ENCODE measurements at places on chromosomes 7 and 10. TPM values are rescaled to one million over a fixed set of nuclear protein-coding genes. Genes with fewer than 3 reads are reported as not detected.

Gene MET
- 16.8 TPM for total RNA-seq

Gene LOXL4
- 10.3 TPM for total RNA-seq

Gene EIF3A
- total RNA-seq, result 107 TPM

Gene SLC26A5
- total RNA-seq, result 0.33 TPM

Gene PMS2
- 7.7 TPM for total RNA-seq

- H3K36me3 ChIP-seq, result no peaks in the 10 kb centered on the region
- H3K27ac ChIP-seq, result no peak overlapping the region
- no peak overlapping the region for H3K4me3 ChIP-seq
- H3K27me3 ChIP-seq, result no peaks in the 10 kb centered on the region
These were observed 6.2 kb upstream of the USP54 start for GRCh38 chr10:73597346-73597745.

DNA sequence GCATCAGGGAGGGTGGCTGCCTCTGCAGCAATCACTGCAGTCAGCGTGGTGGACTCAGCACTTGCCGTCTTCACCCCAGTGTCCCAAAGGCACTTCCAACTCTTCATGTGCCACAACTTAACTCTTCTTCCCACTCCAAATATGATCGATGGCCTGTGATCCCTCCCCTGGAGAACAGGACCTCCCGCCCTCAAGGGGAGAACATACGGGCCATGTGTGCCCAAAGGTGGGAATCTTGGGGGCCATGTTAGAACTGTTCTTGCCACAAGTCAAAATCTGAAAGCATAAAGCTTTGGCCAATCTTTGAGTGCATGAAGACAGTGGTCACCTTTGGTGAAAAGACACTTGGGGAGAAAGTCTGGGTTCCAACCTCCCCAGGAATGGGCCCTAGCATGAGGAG, 368.5 kb upstream of the MGMT start:
- H3K27ac ChIP-seq, result no peak overlapping the region
- H3K36me3 ChIP-seq, result no peaks in the 10 kb centered on the region
- H3K4me3 ChIP-seq, result no peak overlapping the region
- no peaks in the 10 kb centered on the region for H3K27me3 ChIP-seq

GRCh38 chr7:130084037-130084875, 13.9 kb downstream of the KLHDC10 start:
- DNase-seq, result no peak
- H3K27me3 ChIP-seq, result no peaks in the 10 kb centered on the region
- H3K4me3 ChIP-seq, result no peak overlapping the region
- no peak overlapping the region for H3K27ac ChIP-seq

DNA sequence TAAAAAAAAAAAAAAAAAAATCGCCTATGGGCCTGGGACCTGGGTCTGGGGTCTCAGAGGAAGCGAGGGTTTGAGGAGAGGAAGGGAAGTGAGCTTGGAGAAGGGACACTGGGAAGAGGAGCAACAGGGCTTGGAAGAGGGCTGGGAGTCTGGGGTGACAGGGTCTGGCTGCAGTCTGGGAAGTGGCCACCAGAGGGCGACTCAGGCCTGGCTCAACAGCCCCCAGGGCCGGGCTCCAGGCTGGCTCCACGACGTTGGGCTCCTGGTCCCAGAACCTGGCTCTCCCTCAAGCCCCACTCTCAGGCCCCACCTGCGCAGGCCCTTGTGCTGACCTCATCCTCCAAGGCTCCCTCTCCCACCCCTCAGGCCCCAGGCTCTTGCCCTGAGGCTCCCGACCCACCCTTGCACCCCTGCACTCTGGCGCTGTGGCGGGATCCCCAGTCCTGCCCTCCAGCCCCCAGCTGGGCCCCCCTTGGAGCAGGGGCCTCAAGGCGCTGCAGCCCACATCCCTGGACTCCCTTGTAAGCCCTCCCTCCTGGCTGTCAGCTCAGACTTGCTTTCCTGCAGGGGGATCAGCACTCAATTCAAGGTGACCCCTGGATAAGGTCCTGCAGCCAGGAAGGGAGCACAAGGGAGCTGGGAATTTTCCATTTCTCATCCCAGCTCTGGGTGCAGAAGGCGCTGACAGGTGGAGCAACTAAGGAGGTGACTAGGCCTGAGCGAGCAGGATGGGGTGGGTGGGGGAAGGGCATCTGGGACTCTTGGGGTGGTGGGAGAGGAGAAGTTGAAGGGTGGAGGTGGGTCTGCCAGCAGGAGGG, 5.4 kb upstream of the SPACDR start:
- peak; percentile 94 for DNase-seq
- H3K4me1 ChIP-seq, result peaks cover 83% of the 10 kb centered on the region
- peaks cover 8% of the 10 kb centered on the region for H3K36me3 ChIP-seq
- peak overlapping the region; percentile 64 for H3K27ac ChIP-seq

- H3K4me3 ChIP-seq, result no peak overlapping the region
- no peaks in the 10 kb centered on the region for H3K36me3 ChIP-seq
- H3K27me3 ChIP-seq, result no peaks in the 10 kb centered on the region
These were observed 332.0 kb upstream of the FZD1 start for GRCh38 chr7:90931986-90932916.

DNA sequence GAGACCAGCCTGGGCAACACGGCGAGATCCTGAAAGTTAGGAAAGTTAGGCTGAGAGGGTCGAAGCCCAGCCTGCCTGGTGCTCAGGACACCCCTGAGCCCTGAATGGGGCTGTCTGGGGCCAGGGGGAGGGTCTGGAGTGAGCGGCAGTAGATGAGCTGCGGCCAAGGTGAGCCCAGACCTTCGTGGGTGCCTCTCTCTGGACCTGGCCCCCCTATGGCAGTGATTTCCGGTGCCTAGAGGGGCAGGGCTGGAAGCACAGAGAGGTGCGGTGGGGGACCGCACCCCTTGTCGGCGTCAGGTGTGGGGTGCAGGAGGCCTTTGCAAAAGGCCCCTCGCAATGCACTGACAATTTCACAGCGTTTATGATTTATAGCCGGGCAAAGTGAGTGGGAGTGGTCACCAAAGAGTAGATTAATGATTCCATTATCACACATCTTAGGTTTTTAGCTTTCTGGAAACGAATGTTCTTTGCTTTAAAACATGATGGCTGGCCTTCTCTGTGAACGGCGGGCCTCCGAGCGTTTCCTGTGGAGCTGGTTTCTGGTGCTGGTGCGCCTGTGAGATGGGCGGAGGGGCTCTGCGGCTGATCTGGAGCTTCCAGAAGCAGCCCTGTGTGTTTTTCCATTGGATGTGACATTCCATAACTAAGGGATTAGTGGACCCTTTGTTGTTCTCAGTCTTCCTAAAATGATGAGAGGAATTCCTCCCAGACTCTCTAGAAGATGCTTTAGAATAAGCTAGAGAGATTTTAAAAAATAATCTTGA, 171.0 kb upstream of the ZNF32 start:
- no peaks in the 10 kb centered on the region for H3K27me3 ChIP-seq
- no peaks in the 10 kb centered on the region for H3K36me3 ChIP-seq
- H3K4me1 ChIP-seq, result no peaks in the 10 kb centered on the region
- H3K4me3 ChIP-seq, result no peak overlapping the region
- H3K27ac ChIP-seq, result no peak overlapping the region

- DNase-seq, result no peak
- peaks cover 38% of the 10 kb centered on the region for H3K4me1 ChIP-seq
- H3K4me3 ChIP-seq, result no peak overlapping the region
- H3K27ac ChIP-seq, result peak overlapping the region; percentile 67
- H3K36me3 ChIP-seq, result peaks cover 15% of the 10 kb centered on the region
These were observed 69.6 kb upstream of the PDCD4 start for GRCh38 chr10:110802090-110802489.

GRCh38 chr10:70331486-70332268, 47.9 kb upstream of the NPFFR1 start:
- no peak overlapping the region for H3K27ac ChIP-seq
- no peaks in the 10 kb centered on the region for H3K36me3 ChIP-seq
- peaks cover 15% of the 10 kb centered on the region for H3K4me1 ChIP-seq
- DNase-seq, result peak; percentile 68
- H3K4me3 ChIP-seq, result no peak overlapping the region
- H3K27me3 ChIP-seq, result no peaks in the 10 kb centered on the region

- DNase-seq, result no peak
- H3K4me3 ChIP-seq, result no peak overlapping the region
- no peaks in the 10 kb centered on the region for H3K36me3 ChIP-seq
- H3K27me3 ChIP-seq, result no peaks in the 10 kb centered on the region
These were observed 14.4 kb upstream of the YWHAG start for GRCh38 chr7:76372984-76373833.

DNA sequence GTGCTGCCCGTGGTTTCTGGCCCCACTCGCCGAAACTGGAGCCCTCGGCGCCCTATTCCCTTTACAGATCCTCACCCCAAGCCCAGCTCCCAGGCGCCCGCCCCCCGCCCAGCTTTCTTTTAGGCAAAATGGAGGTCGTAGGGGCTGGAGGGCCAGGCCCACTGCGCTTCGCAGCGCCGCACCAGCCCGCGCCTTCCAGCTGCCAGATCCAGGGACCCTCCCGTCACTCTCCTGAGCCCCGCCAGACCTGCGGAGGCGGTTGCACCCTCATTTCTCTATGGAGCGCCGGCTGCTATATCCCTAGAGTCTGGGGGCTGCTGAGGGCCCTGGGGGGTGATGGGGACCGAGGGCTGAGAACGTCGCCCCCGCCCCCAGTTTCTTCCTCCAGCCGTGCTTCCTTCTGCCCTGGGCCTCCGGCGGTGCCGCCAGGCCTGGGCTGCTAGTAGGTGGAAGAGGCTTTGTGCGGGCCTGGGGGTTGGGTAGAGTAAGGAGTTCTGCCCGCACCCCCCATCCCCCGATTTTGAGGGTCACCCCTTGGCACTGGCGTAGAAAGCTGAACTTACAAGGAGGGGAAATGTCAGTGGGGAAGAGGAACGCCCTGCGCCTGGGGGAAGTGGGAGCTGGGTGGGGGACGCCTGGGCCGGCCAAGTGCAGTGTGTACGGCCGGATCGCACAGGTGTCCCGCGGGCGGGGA, 1.0 kb downstream of the GNB2 start:
- H3K4me1 ChIP-seq, result peaks cover 14% of the 10 kb centered on the region
- H3K27me3 ChIP-seq, result no peaks in the 10 kb centered on the region
- peak; percentile 75 for DNase-seq
- peaks cover 26% of the 10 kb centered on the region for H3K36me3 ChIP-seq
- peak overlapping the region; percentile 97 for H3K27ac ChIP-seq

DNA sequence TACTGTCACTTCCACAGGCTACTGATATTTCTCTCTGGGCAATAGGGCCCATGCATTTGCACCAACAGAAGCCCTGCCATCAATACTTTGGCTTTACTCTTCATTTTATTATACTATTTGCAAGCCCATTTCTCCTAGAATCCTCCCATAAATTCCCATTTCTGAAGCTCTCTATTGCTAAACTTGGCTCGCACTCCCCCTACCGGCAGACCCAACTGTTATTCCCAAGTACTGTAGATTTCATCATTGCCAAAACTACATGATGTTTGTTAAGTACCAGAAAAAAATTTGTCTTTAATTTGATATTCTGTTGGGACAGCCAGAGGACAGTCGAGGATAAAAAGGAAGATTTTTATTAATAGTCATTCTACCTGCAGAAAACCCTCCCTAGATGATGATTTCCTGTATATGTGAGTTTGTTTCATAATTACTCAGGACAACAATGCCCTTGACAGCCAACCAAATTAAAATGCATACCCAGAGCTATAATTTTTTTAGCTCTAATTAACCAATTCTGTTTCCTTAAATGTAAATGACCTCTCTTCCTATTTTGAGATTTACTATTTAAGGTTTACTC, 298.6 kb downstream of the REEP3 start:
- DNase-seq, result peak; percentile 78
- no peak overlapping the region for H3K4me3 ChIP-seq
- H3K36me3 ChIP-seq, result no peaks in the 10 kb centered on the region
- H3K4me1 ChIP-seq, result no peaks in the 10 kb centered on the region
- no peaks in the 10 kb centered on the region for H3K27me3 ChIP-seq

DNA sequence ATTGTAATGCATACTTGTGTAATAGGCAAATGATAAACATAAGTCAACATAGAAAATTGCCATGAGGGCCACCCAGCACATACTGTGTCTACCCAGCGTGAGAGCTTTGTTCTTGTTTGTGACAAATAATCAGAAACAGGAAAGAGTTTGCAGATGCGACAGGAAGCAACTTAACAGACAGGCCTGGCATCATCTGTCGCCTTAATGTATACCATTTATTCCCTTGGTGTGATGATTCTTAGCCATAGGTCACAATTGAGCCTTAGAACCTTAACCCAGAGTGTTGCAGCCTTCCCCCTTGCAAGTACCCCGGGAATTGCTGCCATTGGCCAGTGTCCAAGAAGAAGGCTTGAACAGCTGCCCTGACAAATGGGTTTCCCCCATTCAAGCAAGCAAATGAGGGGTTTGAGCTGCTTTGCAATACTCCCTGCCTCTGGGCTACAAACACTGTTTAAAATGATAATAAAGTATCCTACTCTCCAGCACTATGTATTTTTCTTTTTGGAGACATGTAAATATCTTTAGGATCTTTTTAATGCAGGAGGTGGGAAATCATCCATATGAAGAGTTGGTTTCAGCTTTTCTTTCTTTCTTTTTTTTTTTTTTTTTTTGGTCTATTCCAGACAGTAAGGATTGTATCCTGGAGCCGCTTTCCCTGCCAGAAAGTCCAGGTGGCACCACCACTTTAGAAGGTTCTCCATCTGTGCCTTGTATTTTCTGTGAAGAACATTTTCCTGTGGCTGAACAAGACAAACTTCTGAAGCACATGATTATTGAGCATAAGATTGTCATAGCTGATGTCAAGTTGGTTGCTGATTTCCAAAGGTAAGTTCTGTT, 80.0 kb downstream of the ZNF277 start:
- H3K36me3 ChIP-seq, result no peaks in the 10 kb centered on the region
- H3K27ac ChIP-seq, result no peak overlapping the region
- no peak for DNase-seq
- H3K27me3 ChIP-seq, result no peaks in the 10 kb centered on the region
- no peak overlapping the region for H3K4me3 ChIP-seq

GRCh38 chr10:132185601-132186487, 904 bp upstream of the DPYSL4 start:
- no peak overlapping the region for H3K27ac ChIP-seq
- H3K27me3 ChIP-seq, result peaks cover 28% of the 10 kb centered on the region
- no peaks in the 10 kb centered on the region for H3K36me3 ChIP-seq
- H3K4me3 ChIP-seq, result peak overlapping the region; percentile 47
- no peak for DNase-seq
- H3K4me1 ChIP-seq, result peaks cover 28% of the 10 kb centered on the region

GRCh38 chr7:27850531-27850930, 110.6 kb downstream of the TAX1BP1 start:
- H3K27ac ChIP-seq, result no peak overlapping the region
- DNase-seq, result no peak
- H3K4me3 ChIP-seq, result no peak overlapping the region
- no peaks in the 10 kb centered on the region for H3K4me1 ChIP-seq
- H3K27me3 ChIP-seq, result no peaks in the 10 kb centered on the region
- H3K36me3 ChIP-seq, result no peaks in the 10 kb centered on the region

- H3K36me3 ChIP-seq, result no peaks in the 10 kb centered on the region
- no peak for DNase-seq
- no peak overlapping the region for H3K4me3 ChIP-seq
These were observed 1425.1 kb upstream of the LRRTM3 start for GRCh38 chr10:65500716-65501115.

- H3K36me3 ChIP-seq, result no peaks in the 10 kb centered on the region
- no peak overlapping the region for H3K4me3 ChIP-seq
- no peaks in the 10 kb centered on the region for H3K4me1 ChIP-seq
- DNase-seq, result no peak
- no peak overlapping the region for H3K27ac ChIP-seq
These were observed 2.0 kb upstream of the GIMAP4 start for GRCh38 chr7:150565239-150565638.

GRCh38 chr10:129605986-129606518, 139.0 kb downstream of the MGMT start:
- no peak overlapping the region for H3K27ac ChIP-seq
- no peaks in the 10 kb centered on the region for H3K4me1 ChIP-seq
- no peaks in the 10 kb centered on the region for H3K27me3 ChIP-seq
- no peak overlapping the region for H3K4me3 ChIP-seq
- H3K36me3 ChIP-seq, result no peaks in the 10 kb centered on the region

All from sigmoid colon (tissue), 7 donors.